Stimulated activated CD8-positive, alpha-beta memory T cell treated with anti-CD3 and anti-CD28 coated beads, Interleukin-7, amount 100 ng/mL, for 24 hours (primary cell): ENCODE measurements at places on chromosomes 12 and 14.

- DNase-seq, result no peak
These were observed 890 bp downstream of the SPTLC2 start for GRCh38 chr14:77615361-77616132.

DNA sequence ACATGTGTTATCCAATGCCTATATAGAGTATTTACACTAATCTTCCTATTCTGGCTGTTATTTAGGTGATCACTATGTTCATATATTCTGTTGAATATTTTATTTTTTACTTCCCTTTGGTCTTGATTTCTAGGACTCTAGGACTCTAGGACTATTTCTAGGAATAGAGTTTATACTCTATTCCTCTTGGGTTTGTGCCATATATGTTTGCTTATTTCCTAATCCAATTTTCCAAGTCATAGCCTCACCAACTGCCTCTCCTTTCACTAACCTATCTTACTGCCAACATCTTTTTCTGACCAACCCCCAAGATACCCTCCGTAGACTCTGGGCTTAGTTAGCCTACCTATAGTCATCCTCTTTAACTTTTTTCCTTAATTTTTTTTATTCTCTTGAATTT lies 28.5 kb downstream of the ARF6 start:
- DNase-seq, result no peak

- DNase-seq, result no peak
These were observed 45.8 kb downstream of the ETNK1 start for GRCh38 chr12:22670762-22671161.

DNA sequence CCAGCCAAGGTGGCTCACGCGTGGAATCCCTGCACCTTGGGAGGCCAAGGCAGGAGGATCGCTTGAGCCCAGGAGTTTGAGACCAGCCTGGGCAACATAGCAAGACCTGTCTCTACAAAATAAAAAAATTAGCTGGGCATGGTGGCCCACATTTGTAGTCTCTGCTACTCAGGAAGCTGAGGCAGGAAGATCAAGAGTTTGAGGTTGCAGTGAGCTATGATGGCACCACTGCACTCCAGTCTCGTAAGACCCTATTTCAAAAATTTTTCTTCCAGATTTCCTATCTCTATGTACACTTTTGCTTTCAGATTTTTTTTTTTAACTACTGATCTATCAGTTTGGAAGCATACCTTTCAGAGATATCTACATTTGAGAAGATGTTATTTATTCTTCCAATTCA lies 15.3 kb downstream of the SNX6 start:
- no peak for DNase-seq

GRCh38 chr12:57838594-57839302 lies 7.8 kb downstream of the CTDSP2 start:
- DNase-seq, result no peak

GRCh38 chr12:99067171-99067785 lies 422.2 kb downstream of the APAF1 start:
- no peak for DNase-seq
